ENCODE measurements at places on chromosomes 1 and 21.

DNA sequence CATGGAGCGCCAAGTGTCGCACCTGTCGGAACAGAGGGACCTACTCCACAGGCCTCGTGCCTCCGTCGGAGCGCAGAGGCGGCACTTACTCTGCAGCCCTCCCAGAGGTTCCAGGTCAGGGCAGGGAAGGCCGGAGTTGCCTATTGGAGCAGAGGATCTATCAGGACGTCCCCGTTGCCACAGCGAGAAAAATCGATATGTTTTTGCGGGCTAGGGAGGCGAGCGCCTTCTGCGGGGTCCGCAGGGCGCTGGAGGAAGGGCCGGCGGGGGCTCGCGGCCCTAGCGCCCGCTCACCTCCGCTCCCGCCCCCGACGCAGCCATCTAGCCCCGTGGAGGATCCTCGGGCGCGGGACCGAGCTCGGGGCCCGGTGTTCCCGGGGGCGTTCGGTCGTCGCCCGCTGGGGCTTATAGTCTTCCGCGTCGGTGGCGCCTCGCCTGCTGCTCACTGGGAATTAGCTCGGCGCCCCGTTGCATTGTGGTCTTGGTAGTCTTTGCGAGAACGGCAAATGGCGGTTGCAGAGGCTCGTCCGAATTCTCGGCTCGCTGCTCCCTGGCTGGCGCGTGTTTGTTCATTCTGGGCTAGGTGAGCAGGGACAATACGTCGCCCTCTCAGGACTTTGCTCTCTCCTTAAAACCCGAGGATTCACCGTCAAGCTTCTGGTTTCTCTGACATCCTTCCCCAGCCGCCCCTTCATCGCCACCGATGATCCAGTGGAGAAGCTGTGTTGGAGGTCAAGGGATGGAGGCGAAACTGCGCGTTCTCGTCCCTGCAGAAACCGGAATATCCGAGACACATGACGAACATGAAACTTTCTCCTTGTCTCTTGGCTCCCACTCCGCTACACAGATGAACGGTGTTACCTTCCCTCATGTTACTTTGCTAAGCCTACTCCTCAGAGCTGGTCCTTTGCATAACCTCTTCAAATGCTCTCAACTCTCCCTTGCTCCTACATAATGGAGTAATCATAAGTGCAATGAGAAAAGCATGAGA lies at the start of gene JTB:
TSS of gene JTB (minus strand) at position 425 of the 991 bp plus-strand sequence. CDS start at position 3, 422 bp downstream.
- peak; percentile 78 for DNase-seq

GRCh38 chr1:7403265-7404045 lies 367.6 kb upstream of the VAMP3 start:
- no peak for DNase-seq

DNA sequence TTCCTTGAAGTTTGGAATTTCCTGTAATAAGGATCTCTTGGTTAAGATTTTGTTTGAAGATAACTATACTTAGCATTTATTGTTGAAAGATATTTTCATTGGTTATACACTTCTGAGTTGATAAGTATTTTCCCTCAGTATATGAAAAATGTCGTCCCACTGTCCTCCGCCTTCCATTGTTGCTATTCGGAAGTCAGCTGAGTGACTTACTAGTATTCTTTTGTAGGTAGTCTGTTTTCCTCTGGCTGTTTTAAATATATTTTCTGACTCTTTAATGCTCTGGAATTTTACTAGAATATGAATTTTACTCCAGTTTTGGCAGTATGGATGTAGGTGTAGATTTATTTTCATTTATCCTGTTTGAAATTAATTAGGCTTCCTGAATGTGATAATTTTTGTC lies 498.7 kb upstream of the NFIA start:
- no peak for DNase-seq

GRCh38 chr1:107572674-107573211 lies 392.2 kb downstream of the VAV3 start:
- DNase-seq: no peak

DNA sequence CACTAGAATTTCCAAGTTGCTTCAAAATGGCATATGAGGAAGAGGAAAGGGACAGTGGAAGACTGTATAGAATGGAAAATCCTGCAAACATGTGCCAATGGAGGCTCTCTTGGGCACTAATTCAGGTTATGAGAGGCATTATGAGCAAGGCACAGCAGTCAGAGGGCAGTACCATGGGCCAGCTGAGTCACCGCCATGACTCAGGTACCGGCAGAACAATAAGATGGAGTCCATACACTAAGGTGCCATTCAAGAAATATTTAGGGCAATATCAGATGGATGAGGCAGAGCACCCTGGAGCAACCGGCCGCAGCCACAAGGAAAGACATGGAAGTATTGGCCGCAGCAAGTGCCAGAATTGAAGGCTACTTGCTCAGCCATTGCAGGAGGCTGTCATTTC lies 25.6 kb upstream of the VAV3 start:
- no peak for DNase-seq

DNA sequence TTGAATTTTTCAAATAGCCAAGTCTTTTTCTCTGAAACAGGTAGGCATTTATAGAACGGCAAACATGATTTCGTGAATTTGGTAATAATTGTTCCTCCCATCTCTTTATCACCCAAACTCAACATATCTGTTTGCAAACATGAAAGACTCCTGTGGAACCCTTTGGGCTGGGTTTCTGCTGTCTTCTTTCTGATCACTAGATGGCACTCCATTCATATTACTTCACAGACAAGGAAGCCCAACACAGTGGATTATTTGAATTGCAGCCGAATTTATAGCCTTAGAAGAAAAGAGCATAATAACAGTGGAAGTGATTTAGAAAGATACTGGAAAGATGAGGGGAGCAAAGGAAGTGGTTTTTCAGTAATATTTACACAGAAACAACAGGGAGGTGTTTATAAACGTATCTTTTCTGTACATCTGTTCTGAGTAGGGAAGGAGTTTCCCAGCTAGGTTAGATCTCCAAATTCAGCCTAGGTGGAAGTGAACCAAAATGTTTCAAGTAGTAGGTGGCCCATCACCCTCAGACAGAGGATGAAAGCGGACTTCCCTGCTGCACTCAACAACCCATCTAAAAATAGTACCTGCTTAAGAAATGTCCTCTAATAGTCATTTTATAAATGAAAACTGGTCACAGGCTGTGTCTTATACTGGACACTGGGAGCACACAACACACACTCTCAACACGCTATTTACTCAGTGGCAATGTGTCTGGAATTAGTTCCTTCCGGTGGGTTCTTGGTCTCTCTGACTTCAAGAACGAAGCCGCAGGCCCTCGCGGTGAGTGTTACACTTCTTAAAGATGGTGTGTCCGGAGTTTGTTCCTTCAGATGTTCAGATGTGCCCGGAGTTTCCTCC lies 67.6 kb downstream of the MAP3K21 start:
- no peak for DNase-seq

- DNase-seq: no peak
These were observed 417.3 kb upstream of the PROX1 start for GRCh38 chr1:213570487-213570886.

GRCh38 chr1:180931529-180931928 lies 18.8 kb downstream of the KIAA1614 start:
- DNase-seq: no peak

GRCh38 chr1:248758352-248758751 lies 2.8 kb upstream of the LYPD8 start:
- no peak for DNase-seq

GRCh38 chr1:77056525-77056924 lies 162.7 kb downstream of the PIGK start:
- no peak for DNase-seq

DNA sequence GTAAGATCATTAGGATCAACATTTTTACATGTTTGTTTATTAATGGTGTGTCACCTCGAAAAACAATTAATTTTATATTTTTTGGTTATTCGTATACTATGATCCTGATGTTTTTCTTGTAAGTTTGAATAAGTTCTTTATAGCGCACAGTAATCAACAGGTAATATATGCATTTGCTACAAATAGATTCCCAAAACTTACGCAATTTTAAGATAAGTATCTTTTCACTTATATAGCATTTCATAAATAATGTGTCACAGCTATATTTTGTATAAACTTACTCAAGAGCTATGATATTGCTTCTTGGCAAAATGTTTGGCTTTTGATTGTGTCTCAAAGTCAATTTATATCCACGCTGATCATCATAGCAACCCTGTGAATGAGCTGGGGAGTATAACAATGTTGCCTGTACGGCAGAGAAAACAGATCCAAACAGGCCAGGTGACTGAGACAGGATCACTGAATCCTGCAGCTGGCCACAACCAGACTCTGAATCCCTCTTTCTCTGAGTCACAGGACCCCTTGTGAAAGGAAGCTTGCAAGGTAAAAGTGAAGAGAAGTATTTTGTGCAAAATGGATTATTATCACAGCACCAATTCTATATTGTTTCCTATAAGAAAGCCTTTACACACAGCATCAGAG lies 48.6 kb downstream of the GNG12 start:
- no peak for DNase-seq

GRCh38 chr1:38340409-38340808 lies 293.8 kb upstream of the POU3F1 start:
- no peak for DNase-seq

GRCh38 chr1:208604295-208604694 lies 360.1 kb upstream of the PLXNA2 start:
- DNase-seq: no peak

DNA sequence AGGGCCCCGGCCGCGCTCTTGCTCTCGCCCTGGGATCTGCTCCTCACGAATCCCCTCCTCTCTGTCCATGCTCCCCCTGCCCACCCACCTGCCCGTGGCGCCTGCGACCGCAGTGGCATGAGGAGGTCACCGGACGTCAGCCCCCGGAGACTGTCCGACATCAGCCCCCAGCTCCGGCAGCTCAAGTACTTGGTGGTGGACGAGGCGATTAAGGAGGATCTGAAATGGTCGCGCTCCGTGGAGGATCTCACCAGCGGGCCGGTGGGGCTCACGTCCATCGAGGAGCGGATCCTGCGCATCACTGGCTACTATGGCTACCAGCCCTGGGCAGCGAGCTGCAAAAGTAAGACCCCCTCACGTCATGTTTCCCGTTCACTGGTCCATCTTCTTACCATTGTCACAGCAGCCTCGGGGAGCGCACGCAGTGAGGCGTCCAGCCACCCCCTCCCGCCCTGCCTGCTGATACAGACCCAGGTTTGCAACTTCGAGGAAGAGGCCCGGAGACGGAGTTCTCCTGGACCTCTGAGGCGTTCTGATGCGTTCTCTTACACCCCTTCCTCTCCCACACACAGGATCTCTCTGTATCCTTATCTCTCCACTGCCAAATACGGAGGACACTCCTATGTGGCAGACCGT lies 1.1 kb downstream of the SLC35F3 start:
- no peak for DNase-seq

- DNase-seq: no peak
These were observed 65.5 kb upstream of the AK4 start for GRCh38 chr1:65082346-65083040.

- DNase-seq: no peak
These were observed 177.3 kb downstream of the PTPRU start for GRCh38 chr1:29413661-29414060.

GRCh38 chr1:81455481-81455880 lies 345.3 kb upstream of the ADGRL2 start:
- no peak for DNase-seq

GRCh38 chr1:9275161-9275560 lies 17.5 kb upstream of the SPSB1 start:
- DNase-seq: no peak

- DNase-seq: no peak
These were observed 8.0 kb upstream of the MACF1 start for GRCh38 chr1:39196244-39197215.

DNA sequence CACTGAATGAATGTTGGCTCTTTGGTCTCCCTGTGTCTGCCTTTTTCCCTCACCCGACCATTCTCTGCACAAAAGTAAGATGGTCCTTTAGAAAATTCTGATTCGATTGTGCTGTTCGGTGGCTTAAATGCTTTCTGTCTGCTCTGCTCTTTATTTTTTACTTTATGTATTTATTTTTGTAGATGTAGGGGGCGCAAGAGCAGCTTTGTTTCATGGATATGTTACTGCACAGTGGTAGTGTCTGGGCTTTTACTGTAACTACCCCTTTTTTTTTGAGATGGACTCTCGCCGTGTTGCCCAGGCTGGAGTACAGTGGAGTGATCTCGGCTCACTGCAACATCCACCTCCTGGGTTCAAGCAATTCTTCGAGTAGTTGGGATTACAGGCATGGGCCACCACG lies 15.7 kb downstream of the NLRP3 start:
- DNase-seq: no peak

DNA sequence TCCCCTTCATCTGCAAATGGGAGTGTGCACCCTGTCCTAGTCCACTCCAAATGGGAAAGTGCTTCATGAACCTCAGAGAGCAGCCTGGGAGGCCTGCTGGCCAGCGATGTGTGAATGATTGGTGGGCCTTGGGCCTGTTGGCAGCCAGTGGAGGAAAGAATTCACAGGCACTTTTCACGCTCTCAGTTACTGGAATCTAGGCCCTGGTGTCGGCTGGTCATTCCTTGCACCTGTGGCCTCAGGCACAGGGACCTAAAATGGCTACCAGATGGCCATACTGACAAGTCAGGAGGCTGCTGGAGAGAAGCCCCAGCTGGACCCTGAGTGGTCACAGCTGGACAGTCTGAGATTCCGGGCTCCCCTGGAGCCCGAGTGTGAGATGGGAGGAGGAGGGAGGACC lies 18.4 kb upstream of the EDN2 start:
- DNase-seq: no peak

GRCh38 chr1:181778640-181779260 lies 282.8 kb downstream of the ZNF648 start:
- no peak for DNase-seq

DNA sequence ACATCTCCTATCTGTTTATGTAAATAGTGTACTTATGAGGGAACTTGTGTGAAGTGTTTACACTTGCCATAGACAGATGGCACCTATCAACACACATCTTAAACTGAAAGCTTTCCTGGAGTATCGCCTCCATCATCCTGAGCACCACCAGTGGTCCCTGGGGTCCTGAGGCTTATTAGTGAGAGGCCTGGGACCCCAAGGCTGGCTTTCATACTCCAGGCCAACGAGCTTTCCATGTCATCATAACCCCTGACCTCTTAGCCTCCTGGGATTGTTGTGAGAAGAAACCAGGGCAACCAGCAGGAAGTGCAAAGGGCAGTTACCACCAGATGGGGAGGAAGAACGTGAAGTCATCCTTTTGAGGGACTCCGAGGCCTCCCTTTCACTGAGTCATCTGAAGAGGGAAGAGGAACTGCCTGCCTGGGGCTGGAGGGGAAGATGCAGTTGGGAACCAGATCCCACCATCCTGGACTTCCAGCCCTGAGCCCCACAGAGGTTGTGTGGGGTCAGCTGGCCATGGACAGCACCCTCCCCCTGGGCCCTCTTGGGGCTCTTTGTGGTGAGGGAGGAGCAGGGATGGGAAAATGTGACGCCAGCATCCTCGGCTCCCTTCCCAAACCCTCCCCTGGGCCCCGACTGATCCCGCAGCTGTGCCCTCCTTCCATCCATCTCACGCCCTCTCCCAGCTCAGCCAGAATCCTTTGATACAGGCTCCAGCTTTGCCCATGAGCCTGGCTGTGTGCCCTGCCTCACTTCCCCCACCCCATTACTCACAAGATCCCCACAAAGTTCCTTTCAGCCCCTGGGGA lies 5.8 kb downstream of the INKA2 start:
- no peak for DNase-seq

DNA sequence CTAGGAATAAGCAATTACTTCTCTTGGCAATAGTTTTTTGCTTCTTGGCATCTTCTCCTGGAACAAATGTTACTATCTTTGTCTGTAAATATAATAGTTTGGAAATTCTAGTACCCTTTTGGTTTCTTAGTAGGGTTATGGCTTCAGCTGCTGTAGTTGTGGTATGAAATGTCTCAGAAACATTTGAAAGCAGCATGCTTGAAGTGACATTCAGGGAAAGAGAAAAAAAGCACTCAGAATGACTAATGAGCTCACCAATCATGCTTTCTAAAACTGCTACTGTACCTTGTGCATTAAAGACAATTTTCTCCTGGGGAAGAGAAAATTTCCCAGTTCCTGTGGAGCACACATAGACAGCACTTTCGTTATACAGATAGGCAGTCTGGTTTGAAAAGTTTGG lies 21.0 kb downstream of the NUP133 start:
- no peak for DNase-seq

Data from activated CD4-positive, CD25-positive, alpha-beta regulatory T cell treated with anti-CD3 and anti-CD28 coated beads, Interleukin-2, amount 50 U/mL, for 72 hours (primary cell).